ENCODE measurements at places on chromosomes 2 and 18.

GRCh38 chr2:68737711-68738110 is 3.1 kb downstream of the ARHGAP25 start:
- DNase-seq, result no peak

DNA sequence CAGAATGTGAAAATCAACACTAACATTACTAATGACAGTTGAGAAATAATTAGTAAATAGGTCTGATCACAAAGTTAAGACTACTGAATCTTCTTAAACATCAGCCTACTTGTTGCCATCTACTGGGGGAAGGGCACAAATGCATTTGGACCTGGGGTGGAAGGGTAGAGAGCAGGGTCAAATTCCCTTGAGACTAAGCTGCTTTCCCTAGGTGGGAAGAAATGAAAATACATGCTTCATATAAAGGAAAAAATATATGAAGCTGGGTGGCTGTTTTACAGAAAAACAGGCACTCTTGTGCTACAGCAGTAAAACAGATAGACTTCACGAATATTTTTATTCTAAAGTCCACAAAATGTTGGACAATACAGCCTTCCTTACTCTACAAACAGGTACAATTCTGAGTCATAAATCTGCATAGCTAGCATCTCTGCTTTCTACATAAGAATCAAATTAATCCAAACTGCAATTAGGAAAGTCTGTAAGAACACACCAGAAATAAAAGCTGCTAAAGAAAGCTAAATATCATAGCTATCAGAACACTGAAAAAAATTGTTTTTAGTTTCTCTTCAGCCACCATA is 10.9 kb downstream of the TRIP12 start:
- DNase-seq, result no peak

DNA sequence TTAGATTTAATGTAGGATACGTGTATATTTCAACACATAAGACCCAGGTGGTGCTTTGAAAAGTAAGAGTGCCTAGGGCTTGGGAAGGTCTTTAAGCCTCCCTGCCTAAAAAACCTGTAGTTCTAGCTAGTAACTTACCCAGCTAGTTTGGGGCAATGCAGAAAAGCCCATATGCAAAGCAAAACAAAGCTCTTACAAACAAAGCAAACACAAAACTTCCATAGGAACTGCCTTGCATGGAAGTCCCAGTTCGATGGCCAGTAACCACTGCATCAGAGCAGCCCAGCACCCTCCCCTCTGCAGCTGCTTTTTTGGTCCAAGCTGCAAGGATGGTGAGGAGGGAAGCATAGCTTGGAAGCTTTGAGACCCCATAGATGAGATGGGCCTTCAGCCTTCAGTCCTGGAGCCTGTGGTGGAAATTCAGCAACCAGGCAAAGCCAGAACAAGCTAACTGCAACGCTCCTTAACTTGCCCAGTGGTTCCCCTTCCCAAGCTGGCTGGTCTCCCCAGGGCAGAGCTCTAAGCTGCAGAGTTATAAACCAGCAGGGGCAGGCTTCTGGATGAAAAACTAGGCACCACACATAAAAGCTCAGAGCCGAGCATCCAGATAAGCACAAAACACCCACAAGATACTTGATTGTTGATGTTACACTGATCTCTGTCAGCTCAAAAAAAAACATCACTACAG is 16.2 kb downstream of the C2orf76 start:
- DNase-seq, result no peak

- DNase-seq, result no peak
Measured at GRCh38 chr2:19614066-19614465, 255.6 kb upstream of the OSR1 start.

GRCh38 chr18:2981212-2981728 is 31.7 kb downstream of the LPIN2 start:
- DNase-seq, result no peak

- DNase-seq, result no peak
Measured at GRCh38 chr2:23412556-23413155, 27.7 kb downstream of the KLHL29 start.

GRCh38 chr2:175282300-175282699 is 100.8 kb upstream of the ATP5MC3 start:
- DNase-seq, result peak; percentile 20

- no peak for DNase-seq
Measured at GRCh38 chr2:241638940-241639339, 1.4 kb downstream of the ATG4B start.

DNA sequence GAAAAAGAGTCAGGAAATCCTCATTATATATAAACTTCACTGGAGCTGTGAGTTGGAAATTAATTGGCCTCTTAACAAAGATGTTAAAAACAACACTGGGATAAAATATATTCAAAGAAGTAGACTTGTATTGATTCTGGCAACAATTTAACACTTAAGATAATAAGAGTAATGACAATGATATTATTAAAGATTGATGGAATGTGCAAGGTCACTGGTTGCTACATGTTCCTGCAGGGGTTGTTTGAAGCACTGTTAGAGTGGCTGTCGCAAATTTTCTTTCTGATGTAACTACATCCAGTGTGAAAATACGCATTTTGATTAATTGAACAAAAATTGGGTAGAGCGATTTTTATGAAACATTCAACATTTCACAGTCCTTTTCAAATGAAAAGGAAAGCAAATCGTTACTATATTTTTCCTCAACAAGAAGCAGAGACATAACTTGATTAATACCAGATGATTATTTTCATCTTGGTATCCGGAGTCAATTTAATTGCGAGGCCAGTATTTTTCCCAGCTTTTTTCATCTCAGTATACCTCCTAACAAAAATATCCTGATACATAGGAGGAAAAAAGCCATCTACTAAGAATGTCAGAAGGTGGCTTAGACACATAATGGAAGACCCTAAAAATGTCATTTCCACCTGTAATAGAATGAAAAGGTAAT is 6.1 kb downstream of the PTGR3 start:
- DNase-seq, result no peak

GRCh38 chr2:202847693-202848524 is 23.7 kb downstream of the ICA1L start:
- no peak for DNase-seq

GRCh38 chr18:28777756-28778155 is 600.8 kb upstream of the CDH2 start:
- no peak for DNase-seq

DNA sequence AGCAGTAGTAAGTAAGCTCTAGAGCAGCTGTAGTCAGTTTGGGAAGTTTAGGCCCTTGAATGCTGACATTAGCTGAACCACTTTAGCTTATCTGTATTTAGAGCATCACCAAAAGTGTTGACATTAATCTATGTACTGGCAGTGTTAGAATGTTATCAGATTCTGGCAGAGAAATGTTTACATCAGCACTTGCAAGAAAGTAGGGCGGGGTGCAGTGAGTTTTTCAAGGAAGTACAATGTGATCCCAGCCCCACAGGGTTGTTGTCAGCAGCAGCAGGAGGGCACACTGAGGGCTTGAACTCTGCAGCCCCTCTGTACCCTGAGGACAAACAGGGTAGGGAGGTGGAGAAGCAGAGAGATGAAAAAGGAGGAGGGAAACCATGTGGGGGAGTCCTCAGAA is 35.5 kb upstream of the RMP24 start:
- no peak for DNase-seq

GRCh38 chr2:115412501-115412900 is 970.1 kb downstream of the DPP10 start:
- no peak for DNase-seq

DNA sequence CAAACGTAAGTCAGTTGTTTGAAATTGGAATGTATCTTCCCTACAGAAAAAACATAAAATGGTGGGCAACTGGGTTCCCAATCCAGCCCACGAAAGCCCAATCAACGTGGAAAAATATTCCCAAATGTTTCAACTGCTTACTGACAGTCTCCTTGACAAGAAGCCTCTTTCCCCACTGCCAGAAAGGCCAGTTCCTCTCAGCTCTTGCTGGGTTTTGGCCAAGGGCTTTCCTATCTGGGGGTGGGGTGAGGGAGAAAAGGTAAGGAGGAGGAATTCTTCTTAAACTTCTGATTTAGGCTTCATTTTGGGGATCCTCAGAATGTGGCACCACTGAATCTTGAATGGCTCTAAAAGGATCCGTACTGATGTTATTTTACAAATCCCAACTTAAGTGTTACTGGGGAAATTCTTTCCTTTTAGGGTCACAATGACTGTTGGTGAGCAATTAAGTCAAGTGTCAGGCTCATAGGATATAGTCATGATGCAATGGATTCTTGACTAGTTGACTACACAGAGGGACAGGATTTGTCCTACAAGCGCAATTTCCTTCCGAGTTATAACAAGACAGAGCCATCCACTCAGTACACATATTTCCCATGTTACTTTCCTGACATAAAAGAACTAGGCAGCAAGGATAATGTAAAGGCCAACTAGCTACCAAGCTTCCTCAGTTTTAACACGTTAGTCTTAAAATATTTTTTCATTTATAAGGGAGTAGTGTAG is 73.6 kb downstream of the SPRED2 start:
- no peak for DNase-seq

GRCh38 chr2:43075811-43076585 is 150.4 kb downstream of the ZFP36L2 start:
- no peak for DNase-seq

DNA sequence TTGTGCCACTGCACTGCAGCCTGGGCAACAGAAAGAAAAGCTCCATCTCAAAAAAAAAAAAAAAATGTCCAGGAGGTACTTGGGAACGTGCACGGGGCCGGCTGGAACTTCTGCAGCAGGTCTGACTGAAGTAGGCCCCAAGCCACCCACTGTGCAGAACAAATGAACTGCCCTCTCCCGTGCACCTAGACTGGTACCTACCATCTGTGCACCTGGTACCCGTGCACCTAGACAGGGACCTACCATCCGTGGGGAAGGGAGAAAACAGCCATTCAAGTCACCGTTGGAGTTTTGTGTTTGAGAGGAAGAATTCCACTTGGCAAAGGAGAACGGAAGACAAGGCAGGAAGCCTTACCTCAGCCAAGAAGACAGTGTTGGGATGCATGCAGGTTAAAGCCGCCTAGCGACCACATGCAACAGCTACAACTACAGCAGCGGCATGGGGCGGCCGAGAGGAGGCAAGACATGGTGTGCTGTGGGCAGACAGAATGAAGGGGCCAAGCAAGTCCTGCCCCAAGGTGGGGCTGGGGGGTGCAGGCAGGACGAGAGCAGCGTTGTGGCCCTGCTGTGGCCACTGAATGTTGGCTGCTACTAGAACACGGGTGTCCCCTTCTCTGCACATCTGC is 16.1 kb downstream of the ST3GAL5 start:
- no peak for DNase-seq

DNA sequence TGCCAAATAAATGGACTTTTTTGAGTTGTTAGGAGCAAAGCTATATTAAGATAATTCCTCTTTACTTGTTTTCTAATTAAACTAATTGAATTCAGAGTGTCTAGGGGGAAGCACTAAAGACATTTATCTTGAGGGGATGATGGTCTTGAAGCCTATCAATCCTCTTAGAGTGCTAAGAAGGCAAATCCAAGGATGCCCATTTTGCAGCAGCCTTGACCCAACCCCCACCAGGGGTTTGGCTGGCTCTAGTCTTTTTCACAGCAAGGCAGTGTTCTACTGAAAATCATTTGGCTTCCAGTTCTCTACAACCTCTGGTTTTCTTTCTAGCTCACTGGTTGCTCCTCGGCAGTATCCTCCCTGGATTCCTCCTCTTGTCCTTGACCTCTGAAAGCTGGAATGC is 6.5 kb upstream of the RAX start:
- no peak for DNase-seq

DNA sequence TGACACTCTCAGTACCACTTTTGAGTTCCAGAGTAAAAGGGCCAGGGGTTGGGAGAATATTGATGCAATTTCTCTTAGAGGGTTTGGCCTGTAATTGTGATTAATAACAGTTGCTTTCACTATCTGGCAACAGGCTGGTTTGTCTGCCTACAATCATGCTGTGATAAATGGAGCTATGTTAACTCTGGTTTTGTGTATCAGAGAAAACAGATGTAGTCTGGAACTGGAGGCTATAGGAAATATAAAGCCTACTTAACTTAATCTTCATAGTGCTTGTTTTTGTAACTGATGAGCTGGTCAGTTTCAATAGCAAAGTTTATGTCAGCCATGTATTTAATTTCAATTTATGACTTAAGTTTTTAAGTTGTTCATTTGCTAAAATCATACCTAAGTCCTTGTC is 138.0 kb downstream of the AGPS start:
- DNase-seq, result no peak

DNA sequence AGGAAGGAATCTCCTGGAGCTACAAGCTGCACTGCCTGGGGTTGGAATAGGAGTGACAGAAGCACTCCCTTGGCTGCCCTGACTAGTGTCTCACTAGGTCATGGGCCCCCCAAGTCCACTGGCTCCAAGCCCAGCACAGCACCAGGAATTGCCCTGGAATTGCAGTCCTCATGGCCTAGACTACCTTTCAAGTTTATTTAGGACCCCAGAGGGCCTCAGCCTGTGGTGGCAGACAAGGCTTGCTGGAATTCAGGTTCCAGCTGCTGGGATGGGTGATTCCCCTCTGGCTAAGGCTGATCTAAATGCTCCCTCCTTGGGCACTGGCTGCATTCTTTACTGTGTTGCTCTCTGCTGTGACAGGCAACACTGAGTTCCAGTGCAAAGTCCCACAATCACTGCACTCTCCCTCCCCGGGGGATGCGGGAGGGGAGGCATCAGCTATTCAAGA is 14.0 kb downstream of the STRADB start:
- no peak for DNase-seq

GRCh38 chr2:17800693-17801458 is 15.4 kb upstream of the MSGN1 start:
- no peak for DNase-seq

DNA sequence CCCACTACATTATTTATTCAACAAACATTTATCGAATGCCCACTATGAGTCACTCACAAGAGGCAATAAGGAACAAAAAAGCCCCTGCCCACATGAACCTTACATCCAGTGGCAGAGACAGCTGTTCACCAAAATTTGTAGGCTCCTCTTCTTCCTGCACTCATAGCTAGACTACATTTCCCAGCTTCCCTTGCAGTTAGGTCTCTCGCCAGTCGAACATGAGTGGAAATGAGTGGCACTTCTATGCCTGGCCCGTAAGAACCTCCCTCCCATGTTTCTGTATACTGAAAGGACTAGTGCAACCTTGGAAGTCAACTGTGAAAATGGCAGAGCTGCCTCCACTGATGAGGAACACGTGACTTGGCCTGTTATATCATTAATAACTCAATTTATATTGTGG is 19.4 kb upstream of the NCOA1 start:
- DNase-seq, result no peak

GRCh38 chr2:73339201-73339600 is 45.9 kb upstream of the EGR4 start:
- DNase-seq, result no peak

DNA sequence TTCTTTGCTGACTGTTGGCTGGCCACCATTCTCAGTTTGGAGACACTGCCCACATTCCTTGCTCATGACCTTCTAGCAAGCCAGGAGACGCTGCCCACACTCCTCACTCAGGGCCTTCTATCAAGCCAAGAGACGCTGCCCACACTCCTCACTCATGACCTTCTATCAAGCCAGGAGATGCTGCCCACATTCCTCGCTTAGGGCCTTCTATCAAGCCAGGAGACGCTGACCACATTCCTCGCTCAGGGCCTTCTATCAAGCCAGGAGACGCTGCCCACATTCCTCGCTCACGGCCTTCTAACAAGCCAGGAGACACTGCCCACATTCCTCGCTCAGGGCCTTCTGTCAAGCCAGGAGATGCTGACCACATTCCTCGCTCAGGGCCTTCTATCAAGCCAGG is 131.3 kb upstream of the CBLN2 start:
- no peak for DNase-seq

GRCh38 chr2:24891201-24891600 is 28.8 kb downstream of the ADCY3 start:
- no peak for DNase-seq
